Suprapubic skin (tissue), 4 donors: ENCODE measurements at places on chromosomes 6 and 20. TPM values are rescaled to one million over a fixed set of nuclear protein-coding genes. Genes with fewer than 3 reads are reported as not detected.

TUBB1 gene
- not detected for total RNA-seq

DNA sequence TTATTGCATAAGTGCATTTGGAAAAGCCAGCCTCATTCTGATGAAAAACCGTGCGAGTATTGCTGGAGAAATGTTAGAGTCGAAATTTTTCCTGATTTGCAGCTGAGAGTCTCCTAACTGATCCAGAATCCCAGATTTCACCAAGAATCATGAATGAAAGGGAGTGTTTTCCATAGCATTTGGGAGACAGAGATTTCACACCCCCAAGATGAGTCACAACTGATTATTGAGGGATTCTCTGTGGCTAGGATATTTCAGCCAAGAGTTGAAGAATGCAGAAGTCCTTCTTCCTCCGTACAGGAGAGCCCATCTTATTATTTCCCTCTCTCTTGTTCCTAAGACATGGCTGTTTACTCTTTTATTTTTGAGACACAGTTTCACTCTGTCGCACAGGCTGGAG, 82.2 kb upstream of the SALL4 start:
- no peak for DNase-seq

DNA sequence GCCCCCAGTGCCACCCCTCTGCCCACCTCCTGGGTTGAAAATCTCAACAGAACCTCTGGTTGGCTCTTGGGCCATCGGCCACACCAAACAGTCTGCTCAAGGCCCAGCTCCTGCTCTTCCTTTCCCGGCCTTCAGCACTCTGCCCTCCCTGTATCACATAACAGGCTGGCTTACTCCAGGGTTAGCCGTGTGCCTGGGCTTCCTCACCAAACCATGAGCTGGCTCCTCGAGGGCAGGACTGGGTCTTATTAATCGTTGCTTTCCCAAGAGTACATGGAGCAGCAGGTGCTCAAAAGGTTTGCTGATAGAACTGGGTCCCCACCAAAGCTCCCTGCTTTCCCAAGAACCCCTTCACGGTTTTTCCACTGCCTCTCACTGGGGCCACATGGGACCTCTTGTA, 12.7 kb upstream of the FAM83C start:
- no peak for DNase-seq

DNA sequence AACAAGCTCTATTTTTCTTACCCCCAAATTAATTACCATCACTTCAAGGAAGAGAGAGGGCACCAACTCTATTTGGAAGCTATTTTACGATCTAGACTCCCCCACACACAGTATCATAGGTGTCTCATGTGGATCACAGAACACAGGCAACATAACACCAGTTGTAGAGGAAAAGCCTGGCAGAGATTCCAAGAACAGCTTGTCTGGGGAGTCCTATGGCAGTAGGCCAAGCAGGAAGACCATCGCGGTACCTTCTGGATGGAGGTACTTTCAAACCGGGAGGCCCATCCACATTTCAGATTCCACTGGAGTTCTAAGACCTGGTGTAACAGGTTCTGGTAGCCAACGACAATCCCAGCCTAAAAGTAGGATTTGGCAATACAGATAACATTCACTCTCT, 37.6 kb upstream of the SPDEF start:
- no peak for DNase-seq

DNA sequence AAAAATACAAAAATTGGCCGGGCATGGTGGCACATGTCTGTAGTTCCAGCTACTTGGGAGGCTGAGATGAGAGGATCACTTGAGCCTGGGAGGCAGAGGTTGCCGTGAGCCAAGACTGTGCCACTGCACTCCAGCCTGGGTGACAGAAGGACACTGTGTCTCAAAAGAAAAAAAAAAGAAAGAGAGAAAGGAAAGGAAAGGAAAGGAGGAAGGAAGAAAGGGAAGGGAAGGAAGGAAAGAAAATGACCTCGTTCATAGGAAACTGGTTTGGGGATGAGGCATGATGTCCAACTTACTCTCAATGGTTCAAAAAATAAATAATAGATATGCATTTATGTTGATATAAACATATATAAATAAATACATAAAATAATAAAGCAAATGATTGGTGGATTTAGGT, 6.8 kb upstream of the BFSP1 start:
- DNase-seq, result no peak
